CD8-positive, alpha-beta T cell (primary cell): ENCODE measurements at places on chromosomes 16 and 17.

- DNase-seq: no peak
These were observed 13.7 kb downstream of the HIC1 start for GRCh38 chr17:2068519-2069051.

- no peak for DNase-seq
These were observed 33.8 kb downstream of the CACNA1G start for GRCh38 chr17:50594128-50594823.

- no peak for DNase-seq
These were observed 1.0 kb downstream of the LITAF start for GRCh38 chr16:11585460-11586377.

DNA sequence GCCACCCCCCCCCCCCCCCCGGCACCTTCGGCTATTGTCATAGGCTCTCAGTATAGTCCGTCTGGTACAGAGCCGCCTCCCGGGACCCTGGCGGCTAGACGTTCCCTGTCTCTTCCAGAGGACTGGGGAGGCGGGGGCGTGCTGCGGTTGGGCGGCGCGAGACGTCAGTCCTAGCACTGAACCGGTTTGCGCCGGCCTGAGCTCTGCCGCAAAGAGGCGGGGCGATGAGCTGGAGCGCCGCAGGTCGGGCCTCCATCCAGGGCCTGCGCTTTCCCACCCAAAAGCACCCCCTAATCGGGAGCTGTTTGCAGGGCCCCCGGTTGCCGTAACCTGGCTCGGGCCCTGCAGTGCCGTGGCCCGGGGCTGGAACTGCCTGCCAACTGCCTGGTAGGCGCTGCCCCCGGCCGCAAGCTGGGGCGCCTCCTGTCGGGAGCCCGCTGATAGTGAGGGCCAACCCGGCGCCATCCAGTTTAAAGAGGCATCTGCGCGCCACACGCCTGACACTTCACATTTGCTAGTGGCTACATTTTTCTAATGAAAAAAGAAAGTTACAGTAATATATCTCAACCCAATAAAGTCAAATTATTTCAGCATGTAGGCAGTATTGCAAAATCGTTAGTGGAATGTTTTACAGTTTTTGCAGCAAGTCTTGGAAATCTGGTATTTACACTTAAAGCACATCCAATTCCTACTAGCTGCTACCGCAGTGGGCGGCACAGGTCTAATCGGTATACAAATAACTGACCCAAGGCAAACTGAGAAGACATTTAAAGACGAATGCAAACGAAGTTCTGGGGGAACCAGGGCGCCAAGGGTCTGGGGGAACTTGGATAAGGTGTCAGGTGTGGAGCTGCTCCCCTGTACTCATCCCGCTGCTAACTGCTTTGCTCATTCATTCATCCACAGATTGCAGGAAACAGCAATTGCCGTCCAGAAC is 753 bp upstream of the USP22 start:
- peak; percentile 98 for DNase-seq

GRCh38 chr16:3578610-3579551 is 1.7 kb upstream of the NLRC3 start:
- peak; percentile 73 for DNase-seq

DNA sequence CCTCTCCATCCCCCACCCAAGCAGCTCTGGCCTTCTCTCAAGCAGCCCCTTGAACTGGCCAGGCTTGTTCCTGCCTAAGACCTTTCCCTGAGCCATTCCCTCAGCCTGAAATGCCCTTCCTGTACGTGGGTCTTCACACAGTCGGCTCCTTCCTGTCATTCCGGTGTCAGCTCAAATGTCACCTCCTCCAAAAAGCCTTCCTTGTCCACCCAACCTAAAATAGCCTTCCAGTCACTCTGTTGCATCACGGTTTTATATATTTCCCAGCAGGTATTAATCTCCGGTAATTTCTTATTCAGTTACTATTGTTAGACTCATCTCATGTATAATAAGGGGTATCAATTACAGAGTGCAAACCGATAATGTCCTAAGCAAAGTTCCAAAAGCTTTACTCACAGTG is 51.8 kb downstream of the C17orf67 start:
- DNase-seq: no peak

- peak; percentile 70 for DNase-seq
These were observed 7.9 kb upstream of the PAM16 start for GRCh38 chr16:4358831-4359561.

- peak; percentile 48 for DNase-seq
These were observed 782 bp downstream of the FAM83G start for GRCh38 chr17:19003543-19004420.

GRCh38 chr16:83768986-83769385 is 38.8 kb upstream of the HSBP1 start:
- no peak for DNase-seq

DNA sequence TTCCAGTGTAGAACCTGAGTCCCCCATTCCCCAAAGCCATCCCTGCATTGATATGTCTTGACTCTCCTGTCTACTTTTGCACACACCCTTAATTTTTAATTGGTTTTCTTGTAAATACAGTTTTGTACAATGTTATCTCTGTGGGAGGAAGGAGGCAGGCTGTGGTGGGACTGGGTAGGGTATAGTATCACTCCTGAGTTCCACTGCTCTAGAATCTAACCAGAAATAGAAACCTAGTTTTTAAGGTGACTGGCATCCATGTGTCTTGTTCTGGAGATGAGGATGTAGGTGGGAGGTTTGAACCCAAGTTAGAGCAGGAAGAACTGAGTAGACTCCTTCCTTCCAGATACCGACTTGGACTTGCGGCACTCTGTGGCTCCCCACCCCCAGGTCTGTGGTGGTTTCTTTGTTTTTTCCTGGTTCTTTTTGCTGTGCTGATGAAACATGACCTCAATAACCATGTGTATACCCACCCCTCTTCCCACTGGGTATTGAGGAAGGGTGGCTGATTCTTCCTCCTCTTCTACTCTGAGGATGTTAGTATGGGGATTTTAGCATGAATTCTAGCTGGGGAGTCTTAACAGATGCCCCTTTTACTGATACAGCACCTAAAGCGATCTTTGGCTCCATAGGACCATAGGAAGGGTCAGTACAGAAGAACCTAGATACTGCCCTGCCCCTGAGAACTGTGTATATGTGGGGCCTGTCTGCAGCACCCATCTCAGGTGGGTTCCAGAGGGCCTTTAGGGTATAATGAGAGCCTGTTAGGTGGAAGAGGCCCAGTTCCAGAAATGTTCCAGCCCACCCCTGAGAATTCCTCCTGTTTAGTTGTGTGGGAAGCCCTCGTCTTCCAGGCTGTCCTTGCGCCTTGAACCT is 48.7 kb downstream of the SF3B3 start:
- no peak for DNase-seq

GRCh38 chr16:81493755-81494433 is 49.3 kb downstream of the CMIP start:
- DNase-seq: peak; percentile 52

DNA sequence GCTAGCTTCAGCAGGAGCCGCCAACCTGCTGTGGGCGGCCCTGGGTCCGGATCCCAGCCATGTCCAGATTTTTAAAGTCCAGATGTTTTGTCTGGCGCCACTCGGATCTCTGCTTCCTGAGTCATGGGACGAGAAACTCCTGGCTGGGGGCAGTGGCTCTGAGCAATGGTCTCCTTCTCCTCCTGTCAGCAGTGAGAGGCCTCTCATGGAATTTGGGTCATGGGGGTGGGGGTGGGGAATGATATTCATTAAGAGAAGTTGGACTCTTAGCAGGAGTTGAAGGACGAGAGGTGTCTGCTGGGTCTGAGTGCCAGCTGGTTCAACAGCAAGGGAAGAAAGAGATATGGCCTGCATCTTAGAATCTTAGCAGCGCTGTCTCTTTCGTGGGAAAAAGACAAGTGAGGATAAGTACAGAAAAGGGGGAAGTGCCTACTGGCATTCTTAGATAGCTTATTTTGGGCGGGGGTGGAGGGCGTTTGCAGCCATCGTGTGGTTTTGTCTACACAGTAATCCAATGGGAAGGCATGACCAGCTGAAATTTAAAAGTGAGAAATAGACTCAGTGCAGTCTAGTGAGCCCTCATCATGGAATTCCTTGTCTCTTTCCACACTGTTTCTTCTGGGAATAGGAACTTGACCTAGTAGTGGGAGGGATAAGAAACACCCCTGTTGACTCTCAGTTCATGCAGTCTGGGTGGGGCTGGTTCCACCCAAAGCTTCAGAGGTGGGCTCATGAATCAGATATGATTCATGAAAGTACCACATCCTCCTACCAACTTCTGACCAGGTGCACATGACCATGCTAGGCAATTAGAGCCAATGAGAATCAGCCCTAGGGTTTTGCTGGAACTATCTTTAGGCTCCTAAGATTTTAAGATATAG is 80.5 kb downstream of the MYH13 start:
- no peak for DNase-seq

DNA sequence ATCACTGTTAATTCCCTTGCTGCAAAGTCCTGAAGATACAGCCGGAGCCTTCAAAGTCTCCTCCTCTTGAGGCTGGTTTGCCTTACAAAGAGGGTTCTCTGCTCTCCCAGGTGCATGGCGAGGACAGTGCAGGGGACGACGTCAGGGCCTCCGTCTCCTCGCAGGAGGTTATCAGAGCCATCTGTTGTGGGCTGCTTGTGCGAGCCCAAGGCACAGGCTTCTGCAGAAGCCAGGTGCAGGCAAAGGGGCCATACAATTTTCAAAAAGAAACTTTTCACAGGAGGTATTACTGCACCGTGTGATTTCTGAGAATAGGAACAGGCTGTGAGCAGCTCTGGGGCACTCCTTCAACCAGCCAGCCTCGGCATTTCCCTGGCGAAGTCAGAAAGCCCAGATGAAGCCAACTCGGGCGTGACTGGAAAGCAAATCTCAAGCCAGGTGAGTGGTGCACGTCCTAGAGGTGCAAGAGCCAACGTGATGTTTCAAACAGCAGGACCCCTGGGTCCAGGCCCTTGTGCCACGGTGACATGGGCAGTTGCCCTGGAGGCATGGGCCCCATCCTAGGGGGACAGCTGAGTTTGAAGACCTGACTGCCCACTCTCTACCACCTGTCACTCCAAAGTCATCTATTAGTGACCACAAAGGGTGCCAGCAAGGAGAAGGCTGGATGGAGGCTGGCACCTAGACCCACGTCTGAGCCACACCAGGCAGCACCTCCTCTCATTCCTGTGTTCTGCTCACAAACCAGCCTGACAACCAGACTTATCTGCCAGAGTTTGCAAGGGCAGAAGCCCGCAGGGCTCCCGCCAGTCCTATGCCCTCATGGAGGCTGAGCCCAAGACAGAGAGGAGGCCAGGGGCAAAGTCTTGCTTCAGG is 68.6 kb downstream of the SMPD3 start:
- peak; percentile 33 for DNase-seq

GRCh38 chr16:89332902-89333245 is 115.4 kb downstream of the ZNF778 start:
- no peak for DNase-seq

- DNase-seq: no peak
These were observed 229.6 kb upstream of the TNRC6C start for GRCh38 chr17:77728871-77729270.

- no peak for DNase-seq
These were observed 10.4 kb downstream of the MILR1 start for GRCh38 chr17:64459284-64459747.
